ENCODE measurements at places on chromosomes 16 and 17. TPM values are rescaled to one million over a fixed set of nuclear protein-coding genes. Genes with fewer than 3 reads are reported as not detected.

- peaks cover 1% of the 10 kb centered on the region for H3K27me3 ChIP-seq
- no peak for DNase-seq
- no peak overlapping the region for H3K27ac ChIP-seq
- H3K4me3 ChIP-seq, result no peak overlapping the region
- H3K36me3 ChIP-seq, result no peaks in the 10 kb centered on the region
Measured at GRCh38 chr17:68584581-68585303, 16.4 kb downstream of the FAM20A start.

- H3K27me3 ChIP-seq, result no peaks in the 10 kb centered on the region
- peaks cover 15% of the 10 kb centered on the region for H3K36me3 ChIP-seq
- no peak overlapping the region for H3K4me3 ChIP-seq
- DNase-seq, result no peak
Measured at GRCh38 chr17:29461483-29462206, 71.5 kb downstream of the TAOK1 start.

- H3K4me3 ChIP-seq, result no peak overlapping the region
- H3K36me3 ChIP-seq, result peaks cover 2% of the 10 kb centered on the region
- no peaks in the 10 kb centered on the region for H3K4me1 ChIP-seq
- no peak overlapping the region for H3K27ac ChIP-seq
- H3K27me3 ChIP-seq, result peaks cover 2% of the 10 kb centered on the region
Measured at GRCh38 chr16:87795336-87795735, 29.6 kb upstream of the KLHDC4 start.

DNA sequence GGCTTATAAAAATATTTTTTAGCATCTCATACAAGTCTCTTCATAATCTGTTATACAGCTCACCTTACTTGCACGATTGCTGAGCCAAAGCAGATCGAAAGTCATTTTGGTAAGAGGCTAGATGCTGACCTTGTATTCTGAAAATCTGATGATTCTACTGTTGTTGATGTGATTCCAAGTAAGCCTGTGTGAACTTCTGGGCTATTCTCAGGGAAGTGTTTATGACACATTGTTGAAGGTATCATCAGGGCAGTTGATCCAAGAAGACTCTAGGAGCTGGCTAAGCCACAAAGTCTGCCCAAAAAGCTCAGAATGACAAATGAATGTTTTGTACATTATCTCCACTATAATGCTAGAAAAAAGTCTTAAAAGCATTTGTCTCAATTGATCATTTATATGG, 16.0 kb downstream of the OMG start:
- H3K4me1 ChIP-seq, result no peaks in the 10 kb centered on the region
- no peak overlapping the region for H3K27ac ChIP-seq
- peaks cover 14% of the 10 kb centered on the region for H3K36me3 ChIP-seq
- H3K27me3 ChIP-seq, result peaks cover 2% of the 10 kb centered on the region
- H3K4me3 ChIP-seq, result no peak overlapping the region

DNA sequence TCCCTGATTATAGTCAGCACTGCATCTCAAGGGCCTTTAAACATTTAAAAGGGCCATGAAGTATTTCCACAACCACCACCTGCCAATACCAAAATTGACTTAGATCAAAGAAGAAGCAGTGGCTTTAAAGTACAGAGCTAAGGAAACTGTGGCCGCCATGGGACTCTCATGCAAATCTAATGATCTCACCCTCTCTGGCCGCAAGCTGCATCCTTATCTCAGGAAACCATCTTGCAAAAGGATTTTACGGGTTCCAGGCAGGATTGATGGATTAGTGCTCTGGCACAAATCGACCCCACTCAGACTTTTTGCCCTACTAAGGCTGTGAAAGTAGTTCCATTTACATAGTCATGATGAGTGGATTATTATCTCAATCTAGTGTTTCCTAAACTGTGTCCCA, 22.6 kb downstream of the CDRT4 start:
- DNase-seq, result no peak
- no peaks in the 10 kb centered on the region for H3K27me3 ChIP-seq
- no peak overlapping the region for H3K27ac ChIP-seq
- H3K36me3 ChIP-seq, result no peaks in the 10 kb centered on the region
- no peak overlapping the region for H3K4me3 ChIP-seq
- peaks cover 9% of the 10 kb centered on the region for H3K4me1 ChIP-seq

GRCh38 chr17:65576939-65577338, 15.5 kb upstream of the AXIN2 start:
- H3K4me1 ChIP-seq, result no peaks in the 10 kb centered on the region
- no peak for DNase-seq
- H3K4me3 ChIP-seq, result no peak overlapping the region
- H3K27ac ChIP-seq, result no peak overlapping the region
- H3K36me3 ChIP-seq, result no peaks in the 10 kb centered on the region
- H3K27me3 ChIP-seq, result peaks cover 1% of the 10 kb centered on the region

- H3K27me3 ChIP-seq, result no peaks in the 10 kb centered on the region
- DNase-seq, result no peak
- H3K36me3 ChIP-seq, result no peaks in the 10 kb centered on the region
- no peaks in the 10 kb centered on the region for H3K4me1 ChIP-seq
Measured at GRCh38 chr16:64417711-64418227, 704.1 kb downstream of the CDH11 start.

GRCh38 chr16:75252049-75252864, 833 bp upstream of the BCAR1 start:
- no peak overlapping the region for H3K27ac ChIP-seq
- H3K4me3 ChIP-seq, result no peak overlapping the region
- H3K4me1 ChIP-seq, result no peaks in the 10 kb centered on the region
- H3K27me3 ChIP-seq, result peaks cover 32% of the 10 kb centered on the region
- no peak for DNase-seq

GRCh38 chr16:51242296-51242994, 91.4 kb upstream of the SALL1 start:
- no peak overlapping the region for H3K4me3 ChIP-seq
- no peak for DNase-seq
- no peaks in the 10 kb centered on the region for H3K4me1 ChIP-seq
- no peak overlapping the region for H3K27ac ChIP-seq
- H3K36me3 ChIP-seq, result no peaks in the 10 kb centered on the region

DNA sequence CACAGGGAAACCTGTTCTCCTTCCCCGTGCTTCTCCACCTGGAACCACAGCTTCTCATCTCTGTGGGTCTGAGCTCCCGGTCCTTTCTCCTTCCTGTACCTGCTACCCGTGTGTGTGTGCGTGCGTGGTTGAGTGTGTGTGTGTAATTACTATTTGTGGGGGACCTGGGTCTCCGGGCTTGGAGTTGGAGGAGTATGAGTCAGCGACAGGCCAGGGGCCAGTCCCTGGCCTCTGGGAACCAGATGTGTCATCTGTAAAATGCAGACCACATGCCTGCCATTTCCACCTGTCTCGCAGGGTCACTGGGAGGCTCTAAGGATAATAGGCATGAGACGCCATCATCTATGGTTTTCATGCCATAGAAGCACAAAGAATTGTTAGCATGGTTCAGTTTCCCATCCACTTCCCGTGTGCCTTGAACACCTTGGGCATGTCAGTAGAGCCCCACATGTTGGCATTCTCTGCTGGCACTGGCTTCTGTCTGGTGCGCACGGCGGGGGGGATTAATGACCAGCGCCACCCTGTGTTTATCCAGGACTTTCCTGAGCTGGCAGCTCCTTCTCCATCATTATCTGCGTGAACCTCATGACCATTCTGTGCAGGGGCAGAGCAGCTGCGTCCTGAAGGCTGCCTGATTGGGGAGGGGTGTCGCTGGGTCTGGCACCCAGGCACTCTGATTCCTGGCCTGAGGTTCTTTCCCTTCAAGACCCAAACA, 1.5 kb downstream of the ZNF205 start:
- peaks cover 15% of the 10 kb centered on the region for H3K27me3 ChIP-seq
- H3K36me3 ChIP-seq, result no peaks in the 10 kb centered on the region
- H3K27ac ChIP-seq, result no peak overlapping the region
- DNase-seq, result no peak
- H3K4me1 ChIP-seq, result no peaks in the 10 kb centered on the region

GRCh38 chr16:20969386-20969785, 68.8 kb downstream of the LYRM1 start:
- peaks cover 10% of the 10 kb centered on the region for H3K27me3 ChIP-seq
- no peak for DNase-seq
- H3K4me3 ChIP-seq, result no peak overlapping the region
- H3K36me3 ChIP-seq, result no peaks in the 10 kb centered on the region

Gene OGFOD1
- total RNA-seq, result 87.9 TPM

Gene UTS2R
- total RNA-seq, result 0.20 TPM

Gene ABCC12
- total RNA-seq, result not detected

Gene RRAD
- total RNA-seq, result 0.83 TPM

Measured in activated T-helper 1 cell treated with anti-CD3 and anti-CD28 coated beads, Interleukin-12 subunit alpha, Interleukin-12 subunit beta, Interleukin-2, Interleukin-4 antibody, amounts not matched to agents 30 ng/mL and 10 ng/mL and 1 ng/mL, durations not matched to agents 14 hours and 24 hours and 36 hours (primary cell).